ENCODE measurements at places on chromosomes 3 and 15.

GRCh38 chr15:80530737-80531365, 126.7 kb downstream of the ARNT2 start:
- DNase-seq = no peak

DNA sequence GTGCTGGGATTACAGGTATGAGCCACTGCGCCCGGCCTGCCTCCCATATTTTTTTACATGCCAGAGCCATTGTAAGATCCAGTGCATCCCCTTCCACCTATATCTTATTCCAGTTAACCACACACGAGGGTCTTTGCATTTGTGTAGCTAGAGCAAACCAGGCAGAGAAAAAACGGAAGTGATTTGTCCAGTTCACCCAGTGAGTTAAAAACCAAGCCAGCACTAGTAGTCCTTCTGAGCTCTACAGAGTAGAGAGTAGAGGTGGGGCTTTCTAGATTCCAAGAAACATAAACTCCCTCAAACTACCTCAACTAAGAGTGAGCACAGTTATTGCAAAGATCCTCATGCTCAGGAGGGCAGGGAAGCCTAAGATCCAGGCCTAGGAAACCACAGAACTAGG, 34.7 kb downstream of the TMEM158 start:
- DNase-seq = no peak

- no peak for DNase-seq
These were observed 271.8 kb downstream of the ZIC1 start for GRCh38 chr3:147680837-147681483.

GRCh38 chr3:187900993-187901755, 155.9 kb upstream of the BCL6 start:
- no peak for DNase-seq

- DNase-seq = no peak
These were observed 6.3 kb upstream of the TRIM59 start for GRCh38 chr3:160455846-160456245.

DNA sequence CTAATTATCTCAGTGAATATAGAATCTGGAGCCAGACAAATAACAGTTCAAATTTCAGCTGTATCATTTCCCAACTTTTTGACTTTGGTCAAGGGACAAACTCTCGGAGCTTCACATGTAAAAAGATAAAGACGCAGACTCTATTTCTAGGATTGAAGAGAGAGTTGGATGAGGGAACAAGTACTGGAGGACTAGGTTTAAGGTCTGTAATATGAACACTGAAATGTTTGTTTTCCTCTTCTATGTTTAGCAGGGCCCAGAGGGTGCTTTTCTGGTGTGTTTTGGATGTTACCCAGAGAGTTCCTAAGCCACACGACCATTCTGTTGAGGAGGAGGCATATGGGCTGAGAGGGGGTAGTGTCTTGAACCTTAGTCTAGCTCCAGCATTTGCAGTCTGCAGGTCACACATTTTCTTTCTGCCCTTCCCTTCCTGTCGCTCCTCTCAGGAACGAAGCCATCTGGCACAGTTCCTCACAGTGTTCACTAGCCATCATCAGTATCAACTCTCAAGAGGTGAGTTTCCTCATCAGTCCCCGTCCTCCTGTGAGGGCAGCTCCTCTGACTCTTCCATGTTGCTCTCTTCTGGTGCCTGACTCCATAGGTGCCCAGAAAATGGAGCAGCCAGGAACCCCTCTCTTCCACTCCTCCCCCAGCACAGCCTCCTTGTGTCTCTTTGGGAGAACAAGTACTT, 250.1 kb downstream of the SQOR start:
- DNase-seq = no peak

DNA sequence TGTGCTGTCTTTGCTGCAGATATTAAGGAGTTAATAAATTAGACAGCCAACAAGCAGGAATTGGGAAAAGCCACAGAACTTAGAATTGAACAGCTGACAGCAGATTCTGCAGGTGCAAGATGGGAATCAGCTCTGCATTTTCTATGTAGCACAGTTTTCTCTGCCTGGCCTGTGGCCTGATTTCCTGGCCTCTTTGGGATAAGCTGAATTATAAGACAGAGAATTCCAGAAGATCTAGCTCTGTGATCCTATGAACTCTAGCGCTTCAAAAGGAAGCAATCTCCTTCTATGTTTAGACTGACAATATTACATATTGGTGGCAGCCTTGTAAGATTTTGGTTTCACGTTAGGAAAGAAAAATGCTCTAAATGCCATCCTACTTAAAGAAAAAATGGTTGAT, 24.0 kb upstream of the SOX2 start:
- DNase-seq = no peak

DNA sequence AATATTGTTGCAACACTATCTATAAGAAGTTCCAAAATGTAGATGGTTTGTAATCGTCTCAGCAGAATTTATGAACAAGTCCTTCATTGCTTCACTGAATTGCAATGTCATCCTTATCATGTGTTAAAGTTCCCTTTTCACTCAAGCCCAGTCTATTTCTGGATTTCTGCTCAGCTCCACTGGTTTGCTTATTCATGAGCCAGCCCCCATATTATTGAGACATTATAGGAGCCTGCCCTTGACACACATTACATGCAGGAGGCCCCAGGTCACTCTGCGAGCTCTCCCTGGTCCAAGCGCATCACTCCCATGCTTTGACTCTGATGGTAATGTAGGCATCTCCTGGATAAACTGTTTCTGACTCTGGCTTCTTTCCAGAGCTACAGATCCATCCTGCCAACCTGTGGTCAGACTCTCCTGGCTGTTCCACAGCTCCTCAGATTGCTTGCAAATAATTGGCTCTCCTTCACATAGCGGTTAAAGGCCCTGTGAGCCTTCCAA, 56.9 kb downstream of the ABTB1 start:
- no peak for DNase-seq

DNA sequence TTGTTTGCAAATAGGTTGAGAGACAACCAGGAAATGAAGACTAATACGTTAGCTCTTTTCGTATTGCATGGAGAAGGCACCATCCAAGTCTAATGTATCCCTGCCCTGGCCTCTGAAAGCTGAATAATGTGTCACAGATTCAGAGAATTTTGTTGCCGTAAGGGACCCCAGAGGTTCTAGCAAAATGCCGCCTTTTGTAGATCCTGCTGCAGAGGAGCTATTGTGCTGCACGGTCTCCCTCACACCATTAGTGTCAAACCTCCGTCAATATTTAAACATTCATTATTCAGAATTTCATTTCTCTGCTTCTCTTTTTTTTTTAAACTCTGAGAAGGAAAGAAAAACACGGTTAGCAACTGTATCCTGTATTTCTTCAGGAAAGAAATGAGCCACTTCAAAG, 238.7 kb downstream of the EPHB1 start:
- DNase-seq = no peak

DNA sequence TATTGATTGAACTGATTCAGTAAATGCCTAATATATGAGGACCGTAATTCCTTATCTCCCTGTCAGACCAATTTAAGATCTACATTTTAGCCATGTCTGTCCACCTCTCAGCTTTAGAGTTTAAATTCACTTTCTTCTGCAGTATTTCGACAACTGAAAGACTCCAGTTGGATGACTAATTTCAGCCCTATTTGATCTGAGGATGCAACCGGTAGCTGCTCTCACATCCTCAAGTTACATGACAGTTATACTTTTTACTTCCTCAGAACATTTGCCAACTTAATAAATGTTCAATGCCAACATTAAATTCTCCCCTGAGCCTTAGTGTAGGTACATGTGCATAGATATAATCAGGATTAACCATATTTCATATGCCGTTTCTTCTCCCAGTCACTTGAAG, 2.5 kb upstream of the HHLA2 start:
- DNase-seq = no peak

DNA sequence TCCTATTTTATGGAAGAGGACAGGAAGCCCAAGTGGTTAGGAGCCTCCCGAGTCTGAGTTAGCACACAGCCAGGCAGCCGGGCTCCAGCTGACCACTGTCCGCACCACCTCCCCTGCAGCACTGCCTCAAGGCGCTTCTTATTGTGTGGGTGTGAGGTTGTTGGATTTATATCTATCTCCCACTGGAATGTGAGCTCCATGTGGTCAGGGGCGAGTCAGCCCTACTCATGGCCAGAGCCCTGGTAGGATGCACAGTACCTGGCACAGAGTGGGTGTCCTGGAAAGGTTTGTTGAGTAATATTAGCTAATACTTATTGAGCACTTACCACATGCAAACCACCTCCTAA, 9.7 kb upstream of the FBLN2 start:
- DNase-seq = no peak

DNA sequence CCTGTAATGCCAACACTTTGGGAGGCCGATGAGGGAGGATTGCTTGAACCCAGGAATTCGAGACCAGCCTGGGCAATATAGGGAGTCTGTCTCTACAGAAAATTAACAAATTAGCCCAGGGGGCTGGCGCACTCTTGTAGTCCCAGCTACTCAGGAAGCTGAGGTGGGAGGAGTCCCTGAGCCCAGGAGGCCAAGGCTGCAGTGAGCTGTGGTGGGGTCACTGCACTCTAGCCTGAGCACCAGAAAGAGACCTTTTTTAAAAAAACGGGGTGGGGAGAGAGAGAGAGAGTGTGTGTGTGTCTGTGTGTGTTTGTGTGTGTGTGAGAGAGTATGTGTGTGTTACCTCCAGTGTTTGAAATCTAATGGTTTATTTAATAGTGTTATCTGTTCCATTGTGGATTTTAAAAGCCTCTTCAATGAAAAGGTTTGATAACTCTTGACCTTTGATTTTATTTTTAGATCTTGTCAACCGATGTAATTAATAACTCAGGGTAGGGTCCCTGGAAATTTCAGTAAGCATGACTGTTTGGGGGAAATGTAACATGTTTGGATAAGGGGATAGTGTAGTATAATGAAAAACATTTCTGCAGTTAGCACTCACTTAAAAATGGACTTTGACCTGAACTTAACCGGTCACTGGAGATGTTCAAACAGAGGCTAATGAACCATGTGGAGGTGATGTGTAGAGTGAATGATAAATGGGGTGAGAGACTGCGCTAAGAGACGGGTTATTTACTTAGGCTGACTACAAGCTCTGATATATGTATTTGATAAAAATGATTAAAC, 29.7 kb downstream of the LRCH3 start:
- DNase-seq = no peak

GRCh38 chr3:167839460-167840134, 104.1 kb downstream of the SERPINI1 start:
- DNase-seq = no peak

DNA sequence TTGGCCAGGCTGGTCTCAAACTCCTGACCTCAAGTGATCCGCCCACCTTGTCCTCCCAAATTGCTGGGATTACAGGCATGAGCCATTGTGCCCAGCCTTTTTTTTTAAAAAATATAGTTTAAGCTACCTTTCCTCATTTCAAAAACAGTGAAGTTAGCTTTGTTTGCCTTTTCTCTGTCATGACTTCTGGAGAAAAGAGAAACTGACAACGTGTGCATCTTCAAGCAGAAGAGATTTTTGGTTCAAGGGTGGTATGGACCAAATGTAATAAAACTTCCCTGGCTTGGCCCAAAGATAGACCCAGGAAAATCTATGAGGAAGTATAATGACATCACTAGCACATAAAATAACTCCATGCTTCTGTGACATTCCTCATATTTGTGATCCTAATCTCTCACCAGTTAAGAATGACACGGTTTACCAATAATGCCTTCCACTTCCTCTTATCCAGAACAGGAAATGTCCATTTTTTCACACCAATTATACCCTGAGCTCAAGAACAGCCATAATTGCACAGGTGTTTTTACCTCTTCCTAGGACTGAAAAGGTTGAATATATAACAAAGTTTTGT, 781.2 kb upstream of the NR2F2 start:
- no peak for DNase-seq

DNA sequence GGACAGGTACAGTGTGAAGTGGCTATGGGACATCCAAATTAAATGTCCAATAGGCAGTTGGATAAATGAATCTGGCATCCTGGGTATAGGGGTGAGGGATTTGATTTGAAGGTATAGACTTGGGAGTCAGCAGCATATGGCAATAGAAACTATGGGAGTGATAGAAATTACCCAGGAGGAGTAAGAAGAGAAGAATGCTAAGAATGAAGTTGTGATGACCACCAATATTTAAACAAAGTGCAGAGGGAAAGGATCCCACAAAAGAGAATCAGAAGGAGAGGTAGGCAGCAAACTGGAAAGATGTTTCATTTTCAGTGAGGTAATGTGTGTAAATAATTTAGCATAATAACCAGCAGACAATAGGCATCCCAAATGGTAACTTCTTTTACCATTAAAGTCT, 13.8 kb upstream of the MSL2 start:
- DNase-seq = no peak

- DNase-seq = no peak
These were observed 18.1 kb upstream of the DOCK3 start for GRCh38 chr3:50656417-50657195.

DNA sequence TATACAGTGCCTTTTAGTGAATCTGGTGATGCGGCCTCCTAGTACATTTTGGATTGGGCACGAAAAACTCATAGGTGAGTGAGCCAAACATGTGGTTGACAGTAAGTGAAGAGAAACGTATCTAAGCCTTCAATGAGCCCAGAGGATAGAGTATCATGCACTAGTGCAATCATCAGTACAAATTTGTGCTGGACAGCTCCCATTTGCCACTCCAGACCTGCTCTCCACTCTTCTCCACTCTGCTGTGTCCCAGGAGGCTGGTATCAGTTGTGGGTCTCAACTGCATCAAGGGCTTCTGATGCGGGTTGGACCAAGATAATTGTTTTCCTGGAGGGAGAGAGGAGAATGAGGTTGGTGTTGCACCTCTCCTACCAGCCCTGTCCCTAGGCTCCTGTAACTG, 9.1 kb upstream of the RASGRF1 start:
- no peak for DNase-seq

DNA sequence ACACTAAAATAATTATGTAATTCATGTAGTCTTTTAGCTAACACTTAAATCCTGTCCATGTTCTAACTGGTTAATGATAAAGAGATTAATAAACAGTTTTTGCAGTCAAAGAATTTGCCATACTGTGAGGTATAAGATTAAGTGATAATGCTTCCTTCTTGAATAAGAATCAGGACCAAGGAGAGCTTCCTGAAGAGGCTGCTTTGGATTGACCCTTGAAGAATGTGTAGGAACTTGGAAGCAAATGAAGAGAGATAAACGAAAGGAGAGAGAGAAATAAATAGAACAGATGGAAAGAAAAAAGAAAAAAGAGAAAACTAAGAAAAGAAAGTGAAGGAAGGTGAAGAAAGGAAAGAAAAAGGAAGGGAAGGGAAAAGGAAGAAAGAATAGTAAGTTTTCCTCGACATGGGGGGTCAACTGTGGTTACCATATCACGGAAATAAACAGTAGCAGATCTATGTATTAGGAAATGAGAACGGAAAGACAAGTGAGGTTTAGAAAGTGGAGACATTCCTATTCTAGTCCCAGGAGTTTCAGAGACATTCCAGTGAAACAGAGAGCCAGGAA, 539.8 kb downstream of the FGF12 start:
- no peak for DNase-seq

- DNase-seq = no peak
These were observed 31.8 kb downstream of the TTC14 start for GRCh38 chr3:180633722-180634121.

GRCh38 chr3:125440559-125440955, 65.4 kb upstream of the ZNF148 start:
- peak; percentile 43 for DNase-seq
